ENCODE measurements at places on chromosomes 12 and 14. TPM values are rescaled to one million over a fixed set of nuclear protein-coding genes. Genes with fewer than 3 reads are reported as not detected.

GRCh38 chr14:100634026-100634425 is 46.8 kb upstream of the BEGAIN start:
- no peak for DNase-seq

The SMCO2 gene
- not detected for total RNA-seq

DNA sequence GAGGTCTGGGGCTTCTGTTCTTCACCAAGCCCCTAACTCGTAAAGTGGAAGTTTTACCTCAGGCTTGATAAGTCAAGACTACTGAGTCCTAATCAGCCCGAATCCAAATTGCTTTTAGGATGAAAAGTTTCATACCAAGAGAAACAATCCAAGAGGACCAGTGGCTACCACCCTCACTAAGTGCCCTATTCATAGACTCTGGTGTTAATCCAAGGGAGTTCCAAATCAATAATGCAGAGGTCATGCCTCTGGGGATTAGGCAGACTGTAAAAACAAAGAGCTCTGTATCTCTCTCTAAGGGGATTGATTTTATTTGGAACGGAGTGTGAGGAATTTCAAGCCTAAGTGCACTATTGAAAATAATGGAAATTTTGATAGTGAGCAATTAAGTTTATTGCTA is 76.3 kb upstream of the LMNTD1 start:
- DNase-seq: no peak

DNA sequence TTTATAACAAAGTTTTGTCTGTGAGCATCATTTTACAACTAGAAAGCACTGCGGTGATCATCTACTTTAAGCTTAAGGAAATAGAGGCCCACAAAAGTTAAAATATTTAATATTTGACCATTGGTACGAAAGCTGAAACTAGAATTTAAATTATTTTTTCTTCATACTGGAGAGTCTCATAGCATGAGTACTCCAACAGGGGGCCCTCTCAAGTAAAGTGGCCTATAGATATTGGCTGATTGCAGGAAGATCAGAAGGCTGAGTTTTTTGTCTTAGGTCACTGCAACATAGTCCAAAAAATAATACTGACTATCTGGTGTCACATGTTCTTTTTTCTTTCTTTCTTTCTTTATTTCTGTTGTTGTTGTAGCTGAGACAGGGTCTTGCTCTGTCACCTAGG is 75.3 kb upstream of the ZDHHC17 start:
- DNase-seq: no peak

The COL2A1 gene
- total RNA-seq: not detected

- DNase-seq: no peak
Observed at GRCh38 chr12:32647275-32647674, 31.8 kb upstream of the DNM1L start.

The TRMT5 gene
- total RNA-seq: 8.3 TPM

The TAS2R42 gene
- total RNA-seq: not detected

- DNase-seq: no peak
Observed at GRCh38 chr12:31516702-31517101, 74.2 kb downstream of the DENND5B start.
